Fibroblast of lung (primary cell): ENCODE measurements at places on chromosomes 12 and 14.

DNA sequence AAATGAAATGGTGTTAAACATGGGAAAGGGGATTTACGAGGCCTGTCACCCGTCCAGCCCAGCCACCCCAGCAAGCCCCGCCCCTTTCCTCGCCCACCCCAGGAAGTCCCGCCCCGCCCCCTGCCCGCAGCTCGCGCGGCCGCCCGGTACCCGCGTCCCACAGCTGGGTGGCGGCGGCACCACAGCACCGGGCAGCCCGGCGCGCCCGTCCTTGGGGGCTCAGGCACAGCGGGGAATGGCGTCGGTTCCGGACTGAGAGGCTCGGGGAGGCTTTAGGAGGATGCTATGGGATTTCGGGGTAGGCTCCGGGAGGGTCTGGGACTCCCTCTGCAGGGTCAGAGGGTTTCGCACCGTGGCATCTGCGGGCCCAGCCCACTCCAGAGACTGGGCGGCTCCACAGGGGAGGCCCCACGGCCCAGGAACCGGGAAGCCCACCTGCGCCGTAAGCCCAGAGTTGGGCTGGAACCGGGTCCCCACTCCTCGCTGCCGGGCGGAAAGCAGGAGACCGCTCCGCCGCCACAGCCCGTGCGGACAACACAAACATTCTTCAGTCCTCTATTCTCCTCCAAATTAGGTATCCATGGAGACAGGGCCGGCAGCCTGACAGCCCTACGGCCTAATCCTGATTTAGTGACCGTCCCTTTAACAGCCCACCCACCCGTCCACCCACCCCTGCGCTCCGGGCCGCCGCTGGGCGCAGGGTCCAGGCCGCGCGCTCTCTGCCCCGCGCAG, 1.4 kb downstream of the FIGNL2 start:
- H3K36me3 ChIP-seq = no peaks in the 10 kb centered on the region
- DNase-seq = no peak
- H3K27me3 ChIP-seq = peaks cover 52% of the 10 kb centered on the region
- peak overlapping the region; percentile 51 for H3K4me3 ChIP-seq

- H3K4me3 ChIP-seq = no peak overlapping the region
- no peaks in the 10 kb centered on the region for H3K36me3 ChIP-seq
- H3K4me1 ChIP-seq = no peaks in the 10 kb centered on the region
- no peak overlapping the region for H3K27ac ChIP-seq
- H3K27me3 ChIP-seq = no peaks in the 10 kb centered on the region
- DNase-seq = no peak
Measured at GRCh38 chr12:58342736-58343135, 401.4 kb downstream of the ATP23 start.

- no peak for DNase-seq
- H3K36me3 ChIP-seq = no peaks in the 10 kb centered on the region
- no peaks in the 10 kb centered on the region for H3K4me1 ChIP-seq
- no peak overlapping the region for H3K27ac ChIP-seq
- H3K27me3 ChIP-seq = peaks cover 6% of the 10 kb centered on the region
Measured at GRCh38 chr14:56494167-56494566, 85.4 kb upstream of the TMEM260 start.

DNA sequence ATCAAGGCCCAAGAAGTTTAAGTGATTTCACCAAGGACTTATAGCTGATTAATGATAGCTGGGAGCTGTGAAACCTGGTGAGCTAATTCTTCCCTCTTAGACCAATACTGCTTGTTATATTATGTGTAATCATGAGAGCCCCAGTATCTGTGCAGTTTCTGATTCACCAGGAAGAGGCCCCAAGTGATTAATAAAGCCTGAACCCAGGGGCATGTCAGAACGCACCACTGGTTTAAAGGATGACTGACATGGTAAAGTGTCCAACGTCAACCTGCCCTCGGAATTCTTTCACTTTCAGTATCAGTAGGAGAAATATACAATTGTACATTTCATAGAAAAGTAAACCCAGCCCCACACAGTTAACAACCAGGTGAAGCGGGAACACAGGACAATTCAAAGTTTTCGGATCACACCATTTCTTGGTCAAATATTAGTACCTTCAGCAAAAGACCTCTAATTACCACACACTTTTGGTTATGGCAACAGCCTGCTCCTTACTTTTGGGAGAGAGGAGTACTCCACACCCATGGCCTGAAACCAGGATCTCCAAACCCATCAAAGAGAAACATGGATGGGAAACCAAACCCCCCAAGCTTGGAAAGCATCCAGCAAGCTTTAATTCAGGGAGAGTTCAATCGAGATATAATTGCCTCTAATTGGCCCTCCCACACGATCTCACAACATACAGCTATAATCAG, 28.5 kb downstream of the TMCC3 start:
- H3K4me1 ChIP-seq = peaks cover 4% of the 10 kb centered on the region
- H3K4me3 ChIP-seq = peak overlapping the region; percentile 45
- peak; percentile 58 for DNase-seq
- H3K36me3 ChIP-seq = no peaks in the 10 kb centered on the region
- H3K27me3 ChIP-seq = no peaks in the 10 kb centered on the region

- DNase-seq = peak; percentile 6
- H3K36me3 ChIP-seq = no peaks in the 10 kb centered on the region
- H3K27me3 ChIP-seq = no peaks in the 10 kb centered on the region
- H3K4me1 ChIP-seq = no peaks in the 10 kb centered on the region
Measured at GRCh38 chr12:87253157-87253556, 776.0 kb downstream of the C12orf50 start.
